LHCN-M2 (cell line): ENCODE measurements at places on chromosomes 5 and 9. TPM values are rescaled to one million over a fixed set of nuclear protein-coding genes. Genes with fewer than 3 reads are reported as not detected.

GRCh38 chr5:160369990-160370712 is at the start of gene C1QTNF2:
TSS of gene C1QTNF2 (minus strand) at chr5:160370626. CDS start at chr5:160355011, 15,615 bp downstream.
- DNase-seq: peak; percentile 78

DNA sequence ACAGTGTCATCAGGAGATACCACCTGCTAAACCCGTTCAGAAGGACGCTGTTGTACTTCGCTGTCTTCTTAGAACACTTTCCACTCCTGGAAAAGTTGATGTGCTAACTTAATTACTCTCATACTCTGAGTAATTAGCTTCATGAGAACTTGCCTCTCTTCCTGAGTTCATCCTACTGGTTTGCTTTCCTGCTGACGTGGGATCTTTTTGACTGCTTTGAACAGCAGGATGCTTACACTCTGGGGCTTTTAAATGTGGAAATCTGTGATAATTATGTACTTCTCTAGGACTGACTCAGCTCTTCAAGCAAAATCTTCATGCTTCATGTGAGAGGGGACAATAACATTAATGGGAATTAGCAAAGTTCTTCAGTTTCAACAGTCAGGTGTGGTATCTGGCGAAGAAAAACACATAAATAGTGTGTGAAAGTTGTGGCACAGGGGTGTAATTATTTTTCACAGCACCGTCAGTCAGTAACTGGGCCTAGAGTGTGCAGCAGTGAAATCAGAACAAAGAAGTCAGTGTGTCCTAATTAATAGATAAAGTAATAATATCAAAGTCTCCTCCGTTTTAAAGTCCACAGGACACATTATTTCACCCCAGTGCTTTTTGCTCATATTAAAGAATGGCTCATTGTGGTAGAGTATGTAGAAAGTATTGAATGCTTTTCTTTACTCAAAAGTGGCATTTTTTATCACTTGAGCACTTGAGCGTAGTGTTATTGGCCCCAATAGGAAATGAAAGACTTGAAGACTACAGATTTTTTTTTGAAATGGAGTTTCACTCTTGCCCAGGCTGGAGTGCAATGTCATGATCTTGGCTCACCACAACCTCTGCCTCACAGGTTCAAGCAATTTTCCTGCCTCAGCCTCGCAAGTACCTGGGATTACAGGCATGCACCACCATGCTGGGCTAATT is 140.9 kb upstream of the DMRT1 start:
- no peak for DNase-seq

Gene LRRC70
- 0.17 and 0.83 TPM in 2 replicates for total RNA-seq

Gene CKMT2
- total RNA-seq: not detected in 2 replicates

- peak; percentile 25 for DNase-seq
Measured at GRCh38 chr5:94674490-94675382, 56.3 kb downstream of the SLF1 start.
